ENCODE measurements at places on chromosomes 4 and X.

- DNase-seq = no peak
Observed at GRCh38 chr4:73443224-73443623, 7.2 kb downstream of the AFP start.

DNA sequence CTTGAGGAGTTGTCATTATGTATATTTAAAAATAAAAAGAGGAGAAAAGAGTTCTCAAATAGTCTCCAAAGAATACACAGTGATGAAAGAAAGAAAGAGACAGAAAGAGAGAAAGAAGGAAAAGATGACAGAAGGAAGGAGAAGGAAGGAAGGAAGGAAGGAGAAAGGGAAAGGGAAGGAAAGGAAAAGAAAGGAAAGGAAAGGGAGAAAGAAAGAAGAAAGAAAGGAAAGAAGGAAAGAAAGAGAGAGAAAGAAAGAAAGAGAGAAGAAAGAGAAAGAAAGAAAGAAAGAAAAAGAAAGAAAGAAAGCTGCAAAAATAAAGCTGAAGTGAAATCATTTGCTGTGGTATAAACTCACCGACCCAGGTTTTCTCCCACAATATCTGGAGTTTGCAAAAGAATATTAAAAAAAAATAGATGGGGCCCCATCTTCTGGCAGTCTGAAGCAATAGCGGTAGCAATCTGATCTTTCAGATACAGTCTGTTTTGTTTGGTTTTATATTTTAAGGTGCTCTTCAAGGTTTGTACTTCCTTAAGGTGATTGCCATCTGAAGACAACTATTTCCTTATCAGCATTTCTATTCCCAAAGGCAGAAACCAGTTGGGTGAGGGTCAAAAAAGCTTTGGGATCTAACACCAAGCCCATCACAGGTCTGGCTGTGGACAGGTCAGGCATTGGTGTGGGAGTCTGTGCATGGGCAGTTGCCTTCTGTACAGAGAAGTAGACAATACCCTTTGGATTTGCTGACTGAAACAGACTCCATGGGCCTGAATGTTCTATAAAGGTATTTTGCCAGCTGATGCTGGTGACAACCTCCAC lies 160.4 kb downstream of the CPEB2 start:
- peak; percentile 65 for DNase-seq

GRCh38 chr4:57070461-57070860 lies 39.7 kb downstream of the IGFBP7 start:
- DNase-seq = no peak

- DNase-seq = peak; percentile 38
Observed at GRCh38 chr4:111031001-111031579, 408.2 kb upstream of the PITX2 start.

DNA sequence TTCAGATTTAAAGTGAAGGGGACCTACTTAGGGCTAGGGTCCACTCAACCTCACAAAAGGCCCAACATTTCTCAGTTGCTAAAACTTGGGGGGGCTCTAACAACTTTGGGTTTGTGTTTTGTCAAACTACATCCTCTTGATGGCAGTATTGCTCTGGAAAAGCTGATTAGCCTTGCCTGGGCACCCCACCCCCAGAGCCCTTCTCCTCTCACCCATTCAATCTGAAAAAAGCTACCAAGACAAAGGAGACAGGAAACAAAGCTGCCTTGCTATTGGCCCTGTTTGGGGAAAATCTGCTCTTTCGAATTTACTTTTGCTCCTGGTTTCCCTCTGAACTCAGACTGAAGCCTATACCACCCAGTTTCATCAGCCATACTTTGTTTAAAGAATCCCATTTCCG lies 195.2 kb upstream of the STK26 start:
- no peak for DNase-seq

- peak; percentile 61 for DNase-seq
Observed at GRCh38 chr4:89486042-89486441, 178.4 kb upstream of the GPRIN3 start.

DNA sequence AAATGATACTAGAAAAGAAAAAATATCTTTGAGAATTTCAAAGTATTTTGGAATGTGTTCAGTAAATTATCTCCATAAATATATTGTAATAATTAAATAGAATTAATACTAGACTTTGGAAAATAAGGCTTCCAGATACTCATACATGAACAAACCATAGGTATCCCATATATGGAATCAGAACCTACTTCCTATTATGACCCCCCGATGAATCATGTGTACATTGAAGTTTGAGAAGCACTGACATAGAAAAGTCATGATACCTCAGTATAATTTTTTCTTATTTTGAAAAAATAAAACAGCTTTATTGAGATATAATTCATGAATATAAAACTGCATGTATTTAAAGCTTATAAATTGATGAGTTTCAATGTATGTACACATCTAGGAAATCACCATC lies 27.2 kb upstream of the SMARCA5 start:
- no peak for DNase-seq

DNA sequence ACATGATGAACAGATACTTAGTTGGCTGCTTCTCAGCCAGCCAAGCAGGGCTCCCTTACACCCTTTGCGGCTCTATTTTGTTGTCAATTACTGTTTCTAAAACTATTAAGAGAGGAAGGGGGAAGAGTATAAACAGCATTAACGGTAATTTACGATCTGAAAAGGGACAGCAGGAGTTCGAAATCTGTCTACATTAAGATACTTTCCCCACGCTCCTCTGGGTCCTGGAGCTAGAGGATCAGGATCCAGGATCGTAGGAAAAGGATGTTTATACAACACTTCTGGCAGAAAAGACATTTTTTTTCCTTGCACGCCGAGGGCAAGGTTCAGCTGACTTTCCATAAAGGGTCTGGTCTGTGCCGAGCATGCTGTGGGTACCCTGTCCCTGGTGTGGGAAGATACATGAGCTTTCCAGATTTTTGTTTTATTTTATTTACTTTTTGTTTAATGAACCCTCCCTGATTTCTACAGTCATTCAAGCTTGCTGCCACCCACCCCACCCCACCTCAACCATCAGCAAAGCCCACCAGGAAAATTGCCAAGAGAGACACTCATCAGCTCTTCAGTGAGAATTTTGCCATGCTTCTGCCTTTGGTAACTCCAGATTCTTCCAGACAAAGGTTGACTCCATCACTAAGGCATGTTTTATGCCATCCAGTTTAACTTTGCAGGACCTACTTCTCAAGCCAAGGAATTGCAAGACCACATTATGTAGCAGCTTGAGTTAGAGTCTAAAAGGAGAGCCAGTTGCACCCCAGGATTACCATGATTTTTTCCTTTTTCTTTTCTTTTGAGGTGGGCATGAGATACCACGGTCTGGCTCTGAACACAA lies 188.1 kb downstream of the QDPR start:
- DNase-seq = no peak

- peak; percentile 97 for DNase-seq
Observed at GRCh38 chr4:113958766-113959538, 20.5 kb downstream of the ARSJ start.

DNA sequence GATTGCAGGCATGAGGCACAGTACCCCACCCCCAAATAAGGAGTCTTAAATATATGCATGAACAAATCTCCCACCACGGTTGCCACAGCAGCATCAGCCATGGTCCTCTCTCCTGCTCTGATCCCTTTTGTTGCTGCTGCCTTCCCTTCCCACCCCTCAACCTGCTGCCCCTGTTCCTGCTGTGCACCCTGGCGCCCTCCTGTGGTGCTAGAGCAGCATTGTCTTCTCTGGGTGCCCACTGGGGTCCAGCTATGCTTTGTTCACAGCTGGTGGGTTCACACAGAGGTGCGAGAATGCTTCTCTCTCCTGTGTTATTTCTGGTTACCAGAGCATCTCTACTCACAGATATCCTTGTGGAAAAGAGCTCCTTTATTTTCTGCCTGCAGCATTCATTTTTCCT lies 116.2 kb downstream of the GATB start:
- no peak for DNase-seq

DNA sequence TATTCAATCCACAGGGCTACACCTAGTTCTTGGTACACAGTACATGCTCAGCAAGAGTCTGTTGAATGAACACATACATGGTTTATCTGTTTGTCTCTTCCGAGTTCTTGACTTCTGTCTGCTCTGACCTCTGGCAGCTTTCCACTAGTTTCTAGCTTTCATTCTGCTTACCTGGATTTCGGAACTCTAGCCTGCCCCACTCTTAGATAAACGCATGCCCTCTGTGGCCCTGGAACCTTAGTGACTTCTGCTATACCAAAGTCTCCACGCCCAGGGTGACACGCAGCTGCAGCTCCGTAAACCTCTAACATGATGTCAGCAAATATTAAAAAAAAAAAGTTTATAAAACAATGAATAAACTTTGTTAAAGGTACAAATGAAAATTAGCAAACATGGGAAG lies 1.3 kb upstream of the SLC25A4 start:
- no peak for DNase-seq

DNA sequence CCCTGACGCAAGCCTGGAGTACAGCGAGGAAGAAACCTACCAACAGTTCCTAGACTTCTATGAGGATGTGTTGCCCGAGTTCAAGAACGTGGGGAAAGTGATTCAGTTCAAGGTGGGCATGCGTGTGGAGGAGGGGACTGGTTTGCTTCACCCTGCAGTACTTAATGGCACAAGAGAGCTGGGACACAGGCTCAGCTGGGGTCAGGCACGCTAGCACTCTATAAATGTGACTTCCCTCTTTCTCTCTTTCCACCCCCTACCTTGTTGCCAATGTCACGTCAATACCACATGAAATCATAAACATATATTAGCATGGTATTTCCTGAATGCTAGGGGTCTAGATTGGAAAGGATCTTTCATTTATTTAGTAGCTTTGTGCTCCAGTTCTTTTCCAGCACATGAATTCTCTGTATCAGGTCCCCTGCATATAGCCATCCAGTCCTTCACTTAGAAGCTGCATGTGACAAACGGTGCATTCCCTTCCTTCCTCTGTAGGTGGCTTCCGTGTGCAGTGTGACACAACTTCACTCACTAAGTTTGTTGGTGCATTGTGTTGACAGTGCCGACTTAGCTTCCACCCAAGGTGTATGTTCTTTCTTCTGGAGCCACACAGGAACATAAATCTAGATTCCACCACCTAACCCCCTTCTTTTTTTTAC lies 25.6 kb downstream of the ZRSR2 start:
- DNase-seq = peak; percentile 18

DNA sequence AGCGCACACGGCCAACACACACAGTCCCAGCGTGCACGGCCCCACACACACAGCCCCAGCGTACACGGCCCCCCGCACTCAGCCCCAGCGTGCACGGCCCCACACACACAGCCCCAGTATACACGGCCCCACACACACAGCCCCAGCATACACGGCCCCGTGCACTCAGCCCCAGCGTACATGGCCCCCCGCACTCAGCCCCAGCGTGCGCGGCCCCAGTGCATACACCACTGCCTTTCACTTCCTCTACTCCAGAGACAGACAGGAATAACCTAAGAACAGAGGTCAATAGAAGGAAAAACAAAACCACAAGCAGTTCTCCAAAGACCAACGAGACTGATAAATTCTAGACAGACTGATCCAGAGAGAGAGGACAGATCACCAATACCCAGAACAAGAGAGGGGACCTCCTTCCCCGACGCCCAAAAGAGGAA lies 17.1 kb downstream of the GAK start:
- no peak for DNase-seq

GRCh38 chr4:80294206-80294605 lies 27.7 kb downstream of the FGF5 start:
- no peak for DNase-seq

GRCh38 chr4:5024673-5025072 lies 5.4 kb upstream of the CYTL1 start:
- no peak for DNase-seq

DNA sequence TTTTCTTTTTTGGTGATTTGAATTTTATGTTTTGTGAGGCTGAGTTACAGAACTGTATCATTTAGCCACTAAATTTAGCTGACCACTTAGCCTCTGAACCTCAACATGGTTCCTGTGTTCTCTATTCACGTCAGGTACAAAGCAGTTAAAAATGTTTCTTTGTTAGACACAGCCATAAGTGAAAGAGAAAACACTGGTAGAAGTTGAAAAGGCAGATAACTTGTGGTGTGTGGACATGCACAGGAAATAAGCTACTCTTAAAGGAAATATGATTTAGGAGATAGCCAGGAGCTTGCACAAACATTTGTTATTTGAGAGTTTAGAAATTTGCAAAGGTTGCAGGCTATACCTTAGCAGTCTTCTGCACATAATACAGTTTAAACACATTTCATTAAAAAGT lies 171.0 kb upstream of the RPS6KA3 start:
- DNase-seq = no peak

DNA sequence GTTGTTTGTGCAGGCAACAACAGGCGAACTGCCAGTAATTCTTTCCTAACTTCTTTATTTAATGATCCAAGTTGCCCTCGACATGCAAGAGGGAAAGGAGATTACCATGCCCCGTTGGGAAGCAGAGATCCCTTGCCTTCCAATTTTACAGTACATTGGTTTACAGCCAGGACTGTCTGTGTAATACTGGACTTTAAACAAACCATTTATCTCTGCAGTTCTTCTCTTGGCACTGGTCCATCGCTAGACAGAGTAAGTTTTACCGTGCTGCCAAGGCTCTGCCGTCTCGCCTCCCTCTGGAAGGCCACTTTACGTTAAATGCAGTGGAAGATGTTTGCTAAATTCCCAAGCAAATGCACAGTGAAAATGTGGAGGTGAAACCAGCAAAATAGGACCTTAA lies 660.3 kb upstream of the PRKX start:
- DNase-seq = no peak

- DNase-seq = no peak
Observed at GRCh38 chrX:18698737-18699650, 8.5 kb upstream of the PPEF1 start.

DNA sequence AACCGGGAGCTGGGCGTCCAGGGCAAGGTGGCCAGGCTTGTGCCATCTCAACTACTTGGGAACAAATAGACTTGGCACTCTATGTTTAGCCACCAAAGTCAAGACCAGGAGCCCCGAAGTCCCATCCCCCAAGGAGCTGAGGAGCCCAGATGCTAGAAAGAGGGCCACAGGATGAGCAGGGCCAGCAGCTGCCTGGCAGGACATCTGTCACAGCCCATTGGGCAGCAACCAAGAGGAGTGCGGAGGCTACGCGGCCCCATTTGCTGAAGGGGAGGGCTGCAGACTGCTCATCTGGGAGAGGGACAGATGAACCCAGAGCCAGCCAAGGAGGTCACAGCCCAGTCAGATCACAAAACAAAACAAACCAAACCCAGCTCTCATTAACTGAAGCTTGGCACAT lies 22.9 kb upstream of the SOWAHD start:
- DNase-seq = no peak

- DNase-seq = peak; percentile 45
Observed at GRCh38 chr4:153652051-153652784, 31.9 kb upstream of the TLR2 start.

- DNase-seq = no peak
Observed at GRCh38 chr4:4477391-4477790, 64.5 kb downstream of the STX18 start.

- DNase-seq = no peak
Observed at GRCh38 chrX:151228935-151229334, 52.6 kb downstream of the GPR50 start.

- no peak for DNase-seq
Observed at GRCh38 chrX:119218198-119218597, 17.9 kb upstream of the PGRMC1 start.

DNA sequence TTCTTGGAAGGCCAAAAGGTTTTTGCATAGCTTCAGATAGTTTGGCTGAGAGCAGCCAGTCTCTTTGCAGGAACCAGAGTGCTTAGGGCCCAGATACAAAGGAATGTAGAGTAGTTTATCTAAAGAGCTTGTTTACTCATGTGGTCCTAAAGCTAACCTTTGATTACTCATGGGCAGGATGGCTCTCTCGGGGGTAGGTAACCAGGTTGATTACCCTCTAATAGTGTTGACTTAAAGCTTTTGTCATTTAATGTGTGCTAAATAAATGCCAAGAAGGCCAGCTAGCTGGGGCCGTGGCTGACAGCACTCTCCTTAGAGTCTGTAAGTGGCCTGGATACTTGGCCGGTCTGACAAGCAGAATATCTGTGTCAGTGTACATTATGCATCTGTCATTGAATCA lies 69.7 kb upstream of the MAGEB16 start:
- DNase-seq = no peak
